Activated B cell treated with CpG ODN at 0.5 μM for 24 hours (primary cell): ENCODE measurements at places on chromosomes 2 and 18.

GRCh38 chr2:222693837-222694236 lies 22.4 kb downstream of the MOGAT1 start:
- H3K36me3 ChIP-seq, result no peaks in the 10 kb centered on the region
- H3K27me3 ChIP-seq, result peaks cover 11% of the 10 kb centered on the region

- DNase-seq, result no peak
- no peaks in the 10 kb centered on the region for H3K27me3 ChIP-seq
- H3K4me1 ChIP-seq, result peaks cover 47% of the 10 kb centered on the region
- no peak overlapping the region for H3K4me3 ChIP-seq
- no peak overlapping the region for H3K27ac ChIP-seq
Observed at GRCh38 chr2:30628341-30628740, 178.9 kb downstream of the CAPN13 start.

- peaks cover 89% of the 10 kb centered on the region for H3K36me3 ChIP-seq
- peaks cover 18% of the 10 kb centered on the region for H3K4me1 ChIP-seq
- H3K4me3 ChIP-seq, result no peak overlapping the region
- no peaks in the 10 kb centered on the region for H3K27me3 ChIP-seq
- DNase-seq, result no peak
- H3K27ac ChIP-seq, result no peak overlapping the region
Observed at GRCh38 chr2:143560724-143561123, 431.5 kb downstream of the ARHGAP15 start.

DNA sequence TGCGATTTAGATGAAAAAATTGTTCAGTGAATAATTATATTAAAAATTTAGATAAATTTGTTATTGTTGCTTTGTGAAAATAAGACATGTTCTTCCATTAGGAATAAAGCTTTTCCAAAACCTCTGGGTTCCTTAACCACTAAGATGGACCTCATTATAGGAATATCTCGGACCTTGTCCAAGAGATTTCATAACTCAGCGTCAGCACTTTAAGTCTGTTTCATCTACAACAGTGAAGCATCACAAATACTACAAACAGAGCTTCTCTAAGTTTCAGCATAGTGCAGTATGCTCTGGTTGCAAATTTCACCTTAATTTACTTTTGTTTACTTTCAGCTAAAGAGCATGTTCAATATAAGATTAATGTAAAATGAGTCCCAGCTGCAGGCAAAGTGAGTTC lies 150.3 kb downstream of the UBE2E3 start:
- no peak overlapping the region for H3K27ac ChIP-seq
- no peaks in the 10 kb centered on the region for H3K4me1 ChIP-seq
- no peaks in the 10 kb centered on the region for H3K27me3 ChIP-seq
- no peak for DNase-seq
- H3K4me3 ChIP-seq, result no peak overlapping the region

DNA sequence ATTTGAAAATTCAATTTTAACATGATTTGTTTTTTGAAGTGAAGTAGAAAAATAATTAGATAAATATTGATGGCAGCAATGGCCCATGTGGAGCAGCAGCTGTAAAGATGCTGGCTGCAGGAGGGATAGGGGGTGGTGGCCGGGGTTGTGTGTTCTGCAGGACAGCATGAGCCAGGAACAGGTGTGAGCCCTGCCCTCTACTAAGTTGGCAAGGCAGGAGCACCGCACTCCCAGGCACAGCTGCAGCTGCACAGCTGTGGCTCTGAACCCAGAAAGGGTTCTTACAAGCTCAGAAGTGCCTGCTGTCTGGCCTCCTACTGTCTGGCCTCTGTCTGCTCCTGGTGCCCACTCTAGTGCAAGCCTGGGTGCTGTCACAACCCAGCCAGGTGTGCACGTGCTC lies 10.0 kb upstream of the DUSP19 start:
- no peaks in the 10 kb centered on the region for H3K36me3 ChIP-seq
- DNase-seq, result no peak
- no peaks in the 10 kb centered on the region for H3K4me1 ChIP-seq
- no peak overlapping the region for H3K27ac ChIP-seq
- peaks cover 24% of the 10 kb centered on the region for H3K27me3 ChIP-seq
